ENCODE measurements at places on chromosomes 12 and 14. TPM values are rescaled to one million over a fixed set of nuclear protein-coding genes. Genes with fewer than 3 reads are reported as not detected.

GRCh38 chr14:33986804-33987203 is 35.9 kb upstream of the EGLN3 start:
- no peak for DNase-seq

DNA sequence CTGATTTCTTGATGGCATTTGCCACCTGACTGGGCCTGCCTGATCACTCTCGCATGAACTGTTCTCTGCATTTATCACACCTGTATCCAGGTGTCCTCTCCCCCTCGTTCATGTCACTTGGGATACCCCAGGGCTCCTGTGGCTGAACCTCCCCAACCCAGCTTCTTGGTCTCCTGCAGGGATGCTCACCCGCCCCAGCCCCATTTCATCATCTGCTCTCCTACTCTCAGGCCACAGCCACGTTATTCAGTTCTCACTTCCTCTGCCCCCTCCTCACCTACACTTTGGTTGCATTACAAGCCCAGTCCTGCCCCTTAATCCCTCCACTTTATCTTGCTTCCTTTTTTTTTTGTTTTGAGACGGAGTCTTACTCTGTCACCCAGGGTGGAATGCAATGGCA is 35.5 kb downstream of the TMBIM6 start:
- DNase-seq = no peak

DNA sequence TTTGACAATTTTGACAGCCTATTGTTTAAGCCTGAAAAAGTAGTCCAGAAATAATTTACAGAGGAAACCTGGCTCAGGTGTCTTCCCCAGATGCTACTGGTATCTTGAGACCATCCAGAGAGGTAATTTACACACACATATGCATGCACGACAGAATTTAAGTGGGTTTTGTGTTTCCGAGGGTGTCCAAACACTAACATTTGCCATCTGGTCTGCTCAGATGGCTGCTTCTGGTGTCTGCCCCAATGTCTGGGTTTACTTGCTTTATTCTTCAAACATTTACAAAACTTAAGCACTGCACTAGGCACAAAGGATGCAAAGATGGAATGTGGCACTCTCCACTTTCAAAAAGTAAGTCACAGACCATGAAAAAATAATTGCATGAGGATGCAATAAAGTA is 226.6 kb upstream of the EGLN3 start:
- DNase-seq = no peak

DNA sequence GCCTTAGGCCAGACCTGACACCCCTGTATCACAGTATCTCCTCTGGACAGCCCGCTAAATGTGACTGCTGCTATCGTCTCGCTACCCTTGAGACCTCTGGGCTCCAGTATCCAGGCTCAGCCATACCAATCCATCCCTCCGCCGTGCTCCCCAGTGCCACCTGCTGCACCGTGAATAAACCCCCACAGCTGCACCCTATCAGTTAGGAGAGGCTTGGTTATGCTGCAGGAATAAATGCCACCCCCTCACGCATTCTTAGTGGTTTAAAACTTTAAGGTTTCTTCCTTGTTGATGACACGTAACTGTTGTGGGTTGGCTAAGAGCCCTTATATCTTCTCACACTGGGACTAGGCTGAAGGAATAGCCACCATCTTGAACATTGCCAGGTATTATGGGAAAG is 12.1 kb downstream of the CCDC63 start:
- DNase-seq = no peak

DNA sequence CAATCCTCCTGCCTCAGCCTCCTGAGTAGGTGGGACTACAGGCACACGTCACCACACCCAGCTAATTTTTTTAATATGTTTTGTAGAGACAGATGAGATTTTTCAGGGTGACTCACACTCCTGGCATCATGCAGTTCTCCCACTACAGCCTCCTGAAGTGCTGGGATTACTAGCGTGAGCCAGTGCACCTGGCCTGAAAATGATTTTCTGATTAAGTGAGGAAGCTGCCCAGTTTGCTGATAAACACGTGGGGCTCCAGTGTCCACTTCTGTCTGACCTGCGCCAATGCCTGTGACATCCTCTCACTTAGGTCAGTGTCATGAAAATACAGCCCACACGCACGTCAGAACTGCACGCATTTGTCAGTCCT is 37.0 kb upstream of the SFSWAP start:
- DNase-seq = no peak

DNA sequence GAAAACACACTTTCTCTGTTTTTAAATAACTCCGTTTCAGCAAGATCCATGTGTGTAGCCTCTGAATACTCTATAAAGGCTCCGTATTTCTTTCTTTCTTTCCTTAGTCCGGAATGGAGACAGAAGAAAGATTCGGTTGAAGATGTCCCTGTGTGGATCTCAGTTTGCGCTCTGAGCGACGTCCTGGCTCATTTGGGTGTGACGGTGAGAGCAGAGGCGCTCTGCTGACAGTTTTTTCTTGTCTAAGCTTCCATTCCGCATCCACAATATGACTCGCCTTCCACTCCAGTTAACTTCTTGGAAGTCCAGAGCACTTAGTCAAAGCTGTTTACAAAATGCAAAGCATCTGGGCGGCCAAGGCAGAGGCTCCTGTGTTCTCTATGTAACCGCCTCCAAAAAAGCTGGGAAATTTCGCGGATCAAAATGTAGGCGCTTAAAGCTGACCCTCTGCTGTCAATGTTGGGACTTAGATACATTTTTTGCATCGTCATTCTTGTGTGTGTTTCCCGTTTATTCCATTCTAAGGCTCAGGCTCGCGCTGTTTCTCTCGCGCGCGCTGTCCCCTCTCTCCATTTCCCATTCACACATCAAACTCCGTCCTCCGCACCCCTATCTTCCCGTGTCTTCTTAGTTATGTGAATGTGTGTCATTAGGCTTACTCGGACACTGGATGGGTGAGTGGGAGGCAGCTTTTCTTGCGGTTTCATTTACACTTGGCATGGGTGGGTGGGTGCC is 880 bp upstream of the FLRT2 start:
- no peak for DNase-seq

- DNase-seq = no peak
These were observed 183.1 kb downstream of the EMP1 start for GRCh38 chr12:13379531-13380188.

DNA sequence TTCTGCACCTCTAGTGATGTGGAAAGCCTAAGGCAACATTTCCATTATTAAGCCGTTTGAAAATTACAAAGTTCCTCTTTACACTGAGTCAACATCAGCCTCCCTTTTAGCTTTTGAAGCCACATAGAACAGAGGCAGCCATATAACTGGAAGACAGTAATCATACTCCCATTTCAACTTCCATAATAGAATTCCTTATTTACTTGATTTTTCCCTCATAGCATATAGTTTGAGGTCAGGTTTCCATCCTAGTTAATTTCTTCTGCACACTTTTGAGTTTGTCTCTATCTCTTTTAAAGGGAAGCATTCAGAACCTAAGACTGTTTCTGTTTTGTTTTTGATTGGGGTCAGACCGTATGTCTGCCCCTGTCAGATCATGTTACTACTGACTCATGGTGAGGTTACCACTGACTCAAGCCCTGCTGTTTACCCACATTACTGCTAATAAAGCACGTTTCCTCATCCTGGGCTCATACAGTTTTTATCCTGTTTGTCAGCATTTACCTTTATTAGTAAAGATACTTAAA is 161.0 kb downstream of the SLC38A4 start:
- DNase-seq = no peak

- DNase-seq = no peak
These were observed 41.8 kb downstream of the CACNA1C start for GRCh38 chr12:2094597-2094996.

The ZBTB39 gene
- 7.5 TPM for total RNA-seq
